ENCODE measurements at places on chromosomes 16 and 17. TPM values are rescaled to one million over a fixed set of nuclear protein-coding genes. Genes with fewer than 3 reads are reported as not detected.

NKIRAS2 gene
- total RNA-seq = 63.6 TPM

PDILT gene
- not detected for total RNA-seq

ABCA5 gene
- total RNA-seq = 7.8 TPM

TSPOAP1 gene
- 22.4 TPM for total RNA-seq

CTRL gene
- total RNA-seq = 0.43 TPM

ZNF785 gene
- total RNA-seq = 12.1 TPM

NTN1 gene
- 29.6 TPM for total RNA-seq

RGS11 gene
- 32.6 TPM for total RNA-seq

FBXW10B gene
- not detected for total RNA-seq

DNA sequence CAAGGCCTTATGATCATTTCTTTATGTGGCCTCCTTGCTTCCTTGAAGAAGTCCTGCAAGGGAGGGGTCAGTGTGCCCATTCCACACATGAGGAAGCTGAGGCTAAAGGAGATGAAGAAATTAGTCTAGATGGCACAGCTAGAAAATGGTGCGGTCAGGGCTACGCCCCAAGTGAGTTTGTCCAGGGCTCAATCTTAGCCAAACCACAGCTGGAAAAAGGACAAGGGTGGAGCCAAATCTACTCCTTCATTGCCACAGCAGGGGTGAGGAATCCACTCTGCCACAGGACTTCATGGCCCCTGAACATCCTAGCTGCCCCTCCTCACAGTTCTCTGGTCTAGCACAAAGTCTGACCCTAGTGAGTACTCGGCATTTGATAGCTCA, 16.2 kb downstream of the BEAN1 start:
- H3K27me3 ChIP-seq = no peaks in the 10 kb centered on the region
- no peak for DNase-seq
- no peaks in the 10 kb centered on the region for H3K4me1 ChIP-seq
- H3K4me3 ChIP-seq = no peak overlapping the region
- no peak overlapping the region for H3K27ac ChIP-seq

- no peaks in the 10 kb centered on the region for H3K4me1 ChIP-seq
- H3K27ac ChIP-seq = no peak overlapping the region
- no peak overlapping the region for H3K4me3 ChIP-seq
- H3K36me3 ChIP-seq = no peaks in the 10 kb centered on the region
- H3K27me3 ChIP-seq = no peaks in the 10 kb centered on the region
Measured at GRCh38 chr17:56169621-56170020, 16.3 kb downstream of the ANKFN1 start.

GRCh38 chr17:58757162-58757613, 1.5 kb downstream of the PPM1E start:
- H3K36me3 ChIP-seq = no peaks in the 10 kb centered on the region
- peak overlapping the region; percentile 57 for H3K4me3 ChIP-seq
- peaks cover 21% of the 10 kb centered on the region for H3K27me3 ChIP-seq
- no peak for DNase-seq
- H3K27ac ChIP-seq = no peak overlapping the region
- peaks cover 11% of the 10 kb centered on the region for H3K4me1 ChIP-seq

DNA sequence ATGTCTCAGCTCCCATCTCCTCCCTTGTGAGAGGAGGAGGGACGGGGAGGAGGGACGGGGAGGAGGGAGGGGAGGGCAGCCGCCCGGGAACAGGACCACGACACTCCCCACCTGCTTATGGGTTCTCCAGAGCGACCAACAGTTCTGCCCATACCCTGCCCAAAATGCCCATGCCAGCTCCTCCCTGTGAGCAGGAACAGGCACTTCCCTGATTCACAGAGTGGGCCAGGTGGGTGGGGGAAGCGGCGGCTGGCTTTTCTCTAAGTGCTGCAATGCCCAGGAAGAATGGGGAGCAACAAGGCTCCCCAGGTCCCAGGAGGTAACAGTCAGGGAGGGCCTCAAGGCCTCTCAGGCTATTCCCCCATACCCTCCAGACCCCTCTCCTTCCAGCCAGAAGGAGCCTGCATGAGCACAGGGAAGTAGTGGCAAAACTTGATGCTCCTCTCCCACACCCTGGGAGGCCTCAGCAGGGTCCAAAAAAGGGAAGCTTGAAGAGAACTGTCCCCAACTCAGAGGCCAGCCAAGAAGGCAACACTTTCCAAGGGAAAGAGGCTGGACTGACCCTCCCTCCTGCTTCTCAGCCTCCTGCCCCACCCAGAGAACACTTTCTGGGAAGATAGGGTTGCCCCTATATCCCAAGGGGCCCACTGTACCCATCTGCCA, 53.8 kb downstream of the MYO18A start:
- DNase-seq = no peak
- H3K27me3 ChIP-seq = no peaks in the 10 kb centered on the region
- peaks cover 10% of the 10 kb centered on the region for H3K36me3 ChIP-seq

- H3K4me1 ChIP-seq = peaks cover 15% of the 10 kb centered on the region
- H3K4me3 ChIP-seq = no peak overlapping the region
- DNase-seq = no peak
Measured at GRCh38 chr16:22235839-22236745, 30.0 kb downstream of the EEF2K start.

DNA sequence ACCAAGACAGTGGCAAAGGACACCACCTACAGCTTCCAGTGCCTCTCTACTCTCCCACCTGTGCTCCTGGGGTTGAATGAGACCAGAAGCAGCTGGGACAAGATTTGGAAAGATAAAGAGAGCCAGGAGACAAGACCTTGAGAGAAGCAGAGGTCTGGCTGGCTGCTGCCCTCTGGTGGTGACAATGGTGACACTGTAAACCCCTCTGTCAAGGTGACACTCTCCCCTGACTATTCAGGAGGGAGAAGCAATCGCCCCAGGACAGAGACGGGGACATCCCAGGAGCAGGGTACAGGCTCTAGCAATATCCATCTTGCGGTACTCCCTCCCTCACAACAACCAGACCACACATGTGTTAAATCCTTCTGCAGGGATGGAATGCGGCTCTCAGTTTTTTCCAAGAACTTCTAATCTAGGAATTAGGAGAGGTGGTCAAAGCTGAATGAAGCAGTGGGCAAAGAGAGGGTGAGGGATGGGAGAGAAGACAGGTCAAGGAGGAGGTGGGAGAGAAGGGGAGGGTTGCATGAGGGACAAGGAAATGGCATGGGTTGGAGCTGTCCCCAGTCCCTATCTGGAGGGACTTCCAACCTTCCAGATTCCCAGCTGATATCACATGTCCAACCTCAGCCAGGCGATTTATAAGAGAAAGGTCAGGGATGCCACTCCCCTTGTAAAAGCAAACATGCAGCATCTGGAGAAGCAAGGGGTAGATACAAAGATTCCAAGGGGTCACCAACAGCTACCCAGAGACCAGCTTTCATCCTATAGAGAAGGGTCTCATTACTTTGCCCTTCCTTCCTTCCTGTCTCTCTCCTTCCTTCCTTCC, 2.9 kb downstream of the PHOSPHO1 start:
- no peak overlapping the region for H3K4me3 ChIP-seq
- H3K27me3 ChIP-seq = peaks cover 3% of the 10 kb centered on the region
- no peak overlapping the region for H3K27ac ChIP-seq
- no peaks in the 10 kb centered on the region for H3K36me3 ChIP-seq
- DNase-seq = no peak
- no peaks in the 10 kb centered on the region for H3K4me1 ChIP-seq

DNA sequence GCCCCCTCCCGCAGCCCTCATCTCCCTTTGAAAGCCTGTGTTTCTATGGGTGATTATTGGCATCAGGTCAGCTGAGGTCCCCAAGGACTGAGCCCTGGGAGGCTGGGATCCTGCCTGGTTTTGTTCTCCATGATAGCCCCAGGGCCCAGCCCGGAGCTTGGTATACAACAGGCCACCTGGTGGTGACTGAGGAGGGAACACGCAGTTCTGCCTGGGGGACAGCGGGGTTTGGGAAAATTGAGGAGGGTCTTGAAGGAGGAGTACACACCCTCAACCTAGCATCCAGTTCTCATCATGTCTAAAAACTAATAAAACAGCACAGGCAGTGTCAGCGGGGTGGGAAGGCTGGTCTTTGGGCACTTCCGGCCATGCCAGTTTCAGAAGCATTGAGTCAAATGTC, 335.1 kb downstream of the CPPED1 start:
- H3K4me3 ChIP-seq = no peak overlapping the region
- H3K4me1 ChIP-seq = no peaks in the 10 kb centered on the region
- no peak overlapping the region for H3K27ac ChIP-seq
- H3K27me3 ChIP-seq = no peaks in the 10 kb centered on the region
- H3K36me3 ChIP-seq = no peaks in the 10 kb centered on the region
- DNase-seq = no peak

GRCh38 chr16:2470603-2471015, 488 bp upstream of the NTN3 start:
- peaks cover 18% of the 10 kb centered on the region for H3K4me1 ChIP-seq
- H3K27me3 ChIP-seq = peaks cover 12% of the 10 kb centered on the region
- H3K27ac ChIP-seq = no peak overlapping the region
- H3K36me3 ChIP-seq = no peaks in the 10 kb centered on the region
- no peak for DNase-seq

GRCh38 chr16:82699260-82699659, 72.5 kb downstream of the CDH13 start:
- H3K36me3 ChIP-seq = no peaks in the 10 kb centered on the region
- H3K27ac ChIP-seq = peak overlapping the region; percentile 89
- H3K4me1 ChIP-seq = peaks cover 49% of the 10 kb centered on the region
- H3K27me3 ChIP-seq = no peaks in the 10 kb centered on the region
- no peak overlapping the region for H3K4me3 ChIP-seq
- DNase-seq = no peak

- H3K4me3 ChIP-seq = peak overlapping the region; percentile 86
- H3K4me1 ChIP-seq = peaks cover 15% of the 10 kb centered on the region
- no peaks in the 10 kb centered on the region for H3K36me3 ChIP-seq
- no peaks in the 10 kb centered on the region for H3K27me3 ChIP-seq
Measured at GRCh38 chr17:18182110-18182977, 1.3 kb upstream of the ALKBH5 start.

- no peaks in the 10 kb centered on the region for H3K4me1 ChIP-seq
- H3K27ac ChIP-seq = no peak overlapping the region
- H3K36me3 ChIP-seq = no peaks in the 10 kb centered on the region
- H3K27me3 ChIP-seq = no peaks in the 10 kb centered on the region
Measured at GRCh38 chr17:54235571-54235970, 412.8 kb downstream of the KIF2B start.
